ENCODE measurements at places on chromosomes 13 and 19. TPM values are rescaled to one million over a fixed set of nuclear protein-coding genes. Genes with fewer than 3 reads are reported as not detected.

The DPF1 gene
- 0.09 TPM for polyA plus RNA-seq

The GAPDHS gene
- not detected for polyA plus RNA-seq

The NLRP11 gene
- polyA plus RNA-seq, result not detected

The LHB gene
- polyA plus RNA-seq, result not detected

The GARIN5A gene
- polyA plus RNA-seq, result 1.8 TPM

The DIRAS1 gene
- 63.7 TPM for polyA plus RNA-seq

The OSCAR gene
- polyA plus RNA-seq, result 0.22 TPM

The CACNG6 gene
- polyA plus RNA-seq, result not detected

The IFNL3 gene
- polyA plus RNA-seq, result not detected

The ELAVL3 gene
- 0.10 TPM for polyA plus RNA-seq

The CLDN10 gene
- polyA plus RNA-seq, result 0.22 TPM

GRCh38 chr13:30151388-30151787 lies 156.0 kb downstream of the KATNAL1 start:
- DNase-seq, result no peak

DNA sequence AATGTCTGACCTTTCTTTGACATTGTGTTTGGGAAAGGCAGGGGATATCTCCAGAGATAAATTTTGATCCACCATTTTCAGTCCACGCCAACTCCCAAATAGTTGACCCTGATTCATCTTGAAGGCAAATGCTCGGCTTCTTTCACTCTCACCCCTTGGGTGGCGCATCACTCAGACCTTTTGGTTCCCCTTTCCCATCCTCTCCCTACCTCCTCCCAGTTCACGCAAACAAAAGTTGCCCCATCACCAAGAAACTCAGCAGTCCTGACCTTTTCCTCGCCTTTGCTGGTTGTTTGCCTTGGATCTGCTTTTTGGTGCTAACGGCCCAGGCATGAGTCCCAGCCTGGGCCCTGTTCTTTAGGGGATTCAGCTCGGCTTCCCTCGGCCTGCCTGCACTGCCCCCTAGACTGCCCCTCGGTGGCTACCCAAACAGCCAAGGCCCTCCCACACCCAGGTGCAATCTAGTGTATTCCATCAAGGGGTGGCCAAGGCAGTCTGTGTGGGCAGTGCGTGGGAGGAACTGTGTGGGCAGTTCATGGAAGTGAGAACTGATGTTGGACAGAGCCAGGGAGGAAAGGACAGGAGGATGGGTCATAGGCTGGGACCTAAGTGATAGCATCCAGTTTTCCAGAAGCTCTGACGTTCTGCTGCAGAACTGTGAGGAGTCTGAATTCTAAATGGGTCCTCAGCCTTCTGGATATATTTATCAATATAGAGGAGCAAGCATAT lies 255.7 kb downstream of the DLEU7 start:
- DNase-seq, result no peak

DNA sequence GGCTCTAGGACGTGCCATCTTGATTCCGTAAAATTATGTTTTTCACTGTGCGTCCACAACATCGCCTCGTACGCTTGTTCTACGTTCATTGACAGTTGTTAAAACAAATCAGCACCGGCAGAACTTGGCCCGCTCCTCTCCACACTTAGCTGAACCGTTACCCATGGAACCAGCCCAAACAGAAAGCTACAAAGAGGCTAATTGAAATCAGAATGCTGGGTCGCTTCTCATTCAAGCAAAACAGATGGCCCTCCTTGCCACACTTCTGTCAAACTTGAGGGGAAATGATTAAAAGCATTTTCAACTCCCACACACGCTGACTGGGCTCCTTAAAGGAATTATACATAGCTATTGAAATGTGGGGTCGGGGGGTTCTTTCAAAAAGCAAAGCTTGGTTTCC lies 71.6 kb downstream of the TM9SF2 start:
- no peak for DNase-seq

- DNase-seq, result peak; percentile 36
Measured at GRCh38 chr13:97976610-97977521, 23.4 kb downstream of the IPO5 start.

DNA sequence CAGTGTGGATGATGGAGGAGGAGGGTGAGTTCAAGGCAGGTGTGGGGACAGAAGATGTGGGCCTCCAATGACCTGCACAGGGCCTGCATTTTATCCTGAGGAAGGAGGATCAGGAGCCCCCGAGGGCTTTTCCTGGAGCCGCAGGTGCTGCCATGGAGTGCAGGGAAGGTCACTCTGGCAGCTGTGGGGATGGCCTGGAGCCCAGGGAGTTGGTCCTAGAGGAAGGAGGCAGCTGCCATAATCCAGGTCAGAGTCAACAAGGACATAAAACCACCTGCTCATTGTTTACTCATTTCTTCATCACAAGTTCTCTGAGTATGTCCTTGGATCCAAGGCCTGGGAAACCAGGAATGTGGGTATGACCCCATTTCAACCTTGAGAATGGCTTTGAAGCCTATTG lies 87.2 kb downstream of the SCGB2B2 start:
- no peak for DNase-seq

GRCh38 chr19:1311543-1312091 lies 25.9 kb downstream of the EFNA2 start:
- no peak for DNase-seq

DNA sequence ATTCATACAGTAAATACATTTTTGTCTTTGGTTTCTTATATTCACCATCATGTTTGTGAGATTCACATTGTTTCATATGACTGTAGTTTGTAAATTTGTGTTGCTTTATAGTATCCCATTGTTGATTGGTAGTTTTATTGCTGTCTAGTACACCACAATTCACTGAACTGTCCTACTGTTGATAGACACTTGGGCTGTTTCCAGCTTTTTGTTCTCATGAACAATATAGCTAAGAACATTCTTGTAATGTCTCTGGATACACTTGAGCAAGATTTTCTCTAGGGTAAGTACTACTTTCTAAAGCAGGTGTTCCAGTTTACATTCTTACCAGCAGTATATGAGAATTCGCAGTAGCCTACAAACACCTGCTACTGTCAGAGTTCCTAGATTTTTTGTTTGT lies 37.8 kb downstream of the SKA3 start:
- DNase-seq, result no peak

- no peak for DNase-seq
Measured at GRCh38 chr19:41248895-41249294, 15.3 kb upstream of the HNRNPUL1 start.

GRCh38 chr13:50942630-50943311 lies 33.2 kb downstream of the RNASEH2B start:
- DNase-seq, result no peak

DNA sequence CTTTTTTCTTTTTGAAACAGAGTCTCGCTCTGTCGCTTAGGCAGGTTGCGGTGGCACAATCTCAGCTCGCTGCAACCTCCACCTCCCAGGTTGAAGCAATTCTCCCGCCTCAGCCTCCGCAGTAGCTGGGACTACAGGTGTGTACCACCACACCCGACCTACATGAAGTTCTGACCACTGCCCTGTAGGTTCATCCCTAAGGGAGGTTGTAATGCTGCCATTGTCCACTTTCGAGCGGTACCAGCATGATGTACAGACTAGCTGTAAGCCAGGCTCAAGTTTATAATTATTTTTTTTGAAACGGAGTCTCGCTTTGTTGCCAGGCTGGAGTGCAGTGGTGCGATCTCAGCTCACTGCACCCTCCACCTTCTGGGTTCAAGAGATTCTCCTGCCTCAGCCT lies 11.6 kb upstream of the COX7A1 start:
- no peak for DNase-seq

GRCh38 chr19:54532528-54532927 lies 29.9 kb downstream of the LAIR2 start:
- no peak for DNase-seq

DNA sequence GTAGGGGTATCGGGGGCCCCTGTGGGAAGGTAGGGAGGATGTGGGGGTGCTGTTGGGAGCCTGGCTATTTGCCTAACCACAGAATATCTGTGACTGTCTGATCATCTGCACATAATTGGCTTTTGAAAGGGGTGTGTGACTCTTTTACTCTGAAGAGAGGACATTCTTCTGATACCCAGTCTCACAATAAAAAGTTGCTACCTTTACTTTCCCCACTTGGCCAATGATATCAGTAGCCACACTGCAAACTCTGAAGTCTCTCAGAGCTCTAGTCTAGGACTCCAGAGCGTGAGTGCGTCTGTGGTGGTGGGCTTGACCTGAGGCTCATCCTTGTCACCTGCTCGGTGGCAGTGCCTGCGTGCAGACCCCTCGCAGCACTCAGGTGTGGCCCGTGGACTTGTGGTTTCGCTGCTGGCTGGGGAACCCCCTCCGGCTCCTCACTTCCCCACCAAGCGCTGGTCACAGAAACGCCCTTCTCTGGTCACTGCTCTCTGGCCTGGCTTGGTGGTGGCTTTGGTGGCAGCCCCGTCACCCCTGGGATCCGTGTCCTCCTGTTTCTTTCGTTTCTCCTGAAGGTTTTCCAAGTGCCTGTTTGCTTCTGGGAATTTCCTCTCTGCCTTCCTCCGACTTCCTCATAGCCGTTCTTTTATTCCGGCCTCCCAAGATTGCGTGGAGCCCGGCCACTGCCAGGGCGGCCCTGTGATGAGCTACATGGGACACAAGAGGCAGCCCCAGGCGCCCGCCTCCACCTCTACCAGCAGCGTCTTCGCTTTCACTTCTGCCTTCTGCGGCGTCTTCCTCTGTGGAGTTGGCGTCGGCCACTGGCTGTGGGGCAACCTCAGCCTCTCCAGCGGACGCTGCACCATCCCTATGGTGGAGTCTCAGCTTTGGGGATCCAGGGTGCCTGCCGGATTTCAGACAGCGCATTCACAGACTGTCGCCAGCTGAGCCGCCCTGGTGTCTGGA lies 78.0 kb downstream of the ATP11A start:
- no peak for DNase-seq

GRCh38 chr19:31147234-31147633 lies 202.0 kb downstream of the TSHZ3 start:
- no peak for DNase-seq

GRCh38 chr19:6503407-6504201 lies 1.5 kb upstream of the TUBB4A start:
- DNase-seq, result peak; percentile 60

DNA sequence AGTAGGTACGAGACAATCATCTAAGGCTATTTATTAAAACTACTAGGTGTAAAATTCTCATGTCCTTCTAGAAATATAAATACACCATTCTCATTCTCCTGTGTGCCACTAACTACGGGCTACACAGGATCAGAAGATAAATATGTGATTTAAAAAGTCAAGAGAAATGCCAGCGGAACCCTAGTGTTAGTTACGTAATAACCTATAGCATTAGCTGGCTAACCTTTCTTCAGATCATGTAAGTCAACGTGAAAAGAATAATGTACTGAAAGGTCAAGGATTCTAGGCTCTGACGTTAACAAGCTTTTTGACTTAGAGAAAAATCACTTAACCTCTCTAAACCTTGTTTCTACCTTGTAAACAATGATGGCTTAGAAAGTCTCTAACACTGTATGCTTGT lies 121.8 kb downstream of the RGCC start:
- DNase-seq, result no peak

DNA sequence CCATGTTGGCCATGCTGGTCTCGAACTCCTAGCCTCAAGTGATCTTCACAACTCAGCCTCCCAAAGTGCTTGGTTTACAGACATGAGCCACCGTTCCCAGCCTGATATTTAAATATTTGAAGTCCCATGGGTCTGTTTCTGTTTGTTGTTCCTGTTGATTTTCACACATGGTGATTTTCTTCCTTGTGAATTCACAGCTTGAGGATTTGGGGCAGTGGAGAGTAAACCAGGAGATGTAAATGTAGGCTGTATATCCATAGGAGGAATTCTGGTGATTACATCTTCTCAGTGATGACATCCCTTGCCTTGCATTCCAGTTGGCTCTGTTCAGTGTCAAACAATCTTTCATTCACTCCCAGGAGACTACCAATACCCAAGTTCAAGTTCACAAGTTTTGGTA lies 471.9 kb downstream of the KCTD12 start:
- no peak for DNase-seq

DNA sequence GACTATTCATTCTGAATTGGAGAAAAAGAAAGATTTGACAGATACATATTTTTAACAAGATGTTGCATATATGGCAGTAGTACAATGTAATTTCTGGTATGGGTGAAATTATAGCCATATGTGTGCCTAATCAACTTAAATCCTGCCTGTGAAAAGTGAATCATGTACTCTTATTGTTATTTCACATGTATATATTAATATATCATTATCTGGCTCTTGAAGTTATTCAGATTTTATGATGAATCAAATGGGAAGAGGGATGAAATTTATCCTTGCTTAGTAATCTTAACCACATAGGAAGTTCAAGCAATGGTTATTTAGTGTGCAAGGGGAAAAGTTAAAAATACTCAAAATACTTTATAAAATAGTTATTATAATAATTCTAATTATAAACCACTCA lies 80.5 kb downstream of the GPC6 start:
- DNase-seq, result no peak

DNA sequence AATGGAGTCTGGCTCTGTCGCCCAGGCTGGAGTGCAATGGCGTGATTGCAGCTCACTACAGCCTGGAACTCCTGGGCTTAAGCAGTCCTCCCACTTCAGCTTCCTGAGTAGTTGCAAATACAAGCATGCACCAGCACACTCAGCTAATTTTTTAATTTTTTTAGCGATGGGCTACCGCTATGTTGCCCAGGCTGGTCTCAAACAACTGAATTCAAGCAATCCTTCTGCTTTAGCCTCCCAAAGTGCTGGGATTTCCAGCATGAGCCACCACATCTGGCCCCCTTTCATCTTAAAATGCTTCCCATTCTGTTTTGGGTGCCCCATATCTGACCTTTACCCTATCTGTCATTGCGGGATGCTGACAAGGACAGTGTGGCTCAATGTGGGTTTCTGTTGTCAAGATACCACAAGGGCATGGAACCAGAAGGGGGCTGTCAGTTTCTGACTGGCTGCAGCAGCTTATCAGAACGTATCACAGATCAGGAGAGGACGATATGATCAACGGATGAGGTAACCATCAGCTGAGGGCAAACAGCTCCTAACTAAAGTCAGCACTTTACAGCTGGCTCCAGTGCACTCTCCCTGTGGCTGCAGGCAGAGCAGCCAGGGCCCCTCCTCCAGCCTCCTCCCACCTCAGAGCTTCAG lies 32.4 kb downstream of the GPR42 start:
- no peak for DNase-seq

- no peak for DNase-seq
Measured at GRCh38 chr13:71624653-71625600, 242.1 kb downstream of the DACH1 start.

GRCh38 chr13:80100636-80101035 lies 240.3 kb downstream of the SPRY2 start:
- no peak for DNase-seq

- DNase-seq, result peak; percentile 87
Measured at GRCh38 chr19:50368649-50369570, 3.5 kb upstream of the NAPSA start.

All from heart right ventricle (tissue), 16 donors.